T-helper 2 cell (primary cell): ENCODE measurements at places on chromosomes 2 and 18.

DNA sequence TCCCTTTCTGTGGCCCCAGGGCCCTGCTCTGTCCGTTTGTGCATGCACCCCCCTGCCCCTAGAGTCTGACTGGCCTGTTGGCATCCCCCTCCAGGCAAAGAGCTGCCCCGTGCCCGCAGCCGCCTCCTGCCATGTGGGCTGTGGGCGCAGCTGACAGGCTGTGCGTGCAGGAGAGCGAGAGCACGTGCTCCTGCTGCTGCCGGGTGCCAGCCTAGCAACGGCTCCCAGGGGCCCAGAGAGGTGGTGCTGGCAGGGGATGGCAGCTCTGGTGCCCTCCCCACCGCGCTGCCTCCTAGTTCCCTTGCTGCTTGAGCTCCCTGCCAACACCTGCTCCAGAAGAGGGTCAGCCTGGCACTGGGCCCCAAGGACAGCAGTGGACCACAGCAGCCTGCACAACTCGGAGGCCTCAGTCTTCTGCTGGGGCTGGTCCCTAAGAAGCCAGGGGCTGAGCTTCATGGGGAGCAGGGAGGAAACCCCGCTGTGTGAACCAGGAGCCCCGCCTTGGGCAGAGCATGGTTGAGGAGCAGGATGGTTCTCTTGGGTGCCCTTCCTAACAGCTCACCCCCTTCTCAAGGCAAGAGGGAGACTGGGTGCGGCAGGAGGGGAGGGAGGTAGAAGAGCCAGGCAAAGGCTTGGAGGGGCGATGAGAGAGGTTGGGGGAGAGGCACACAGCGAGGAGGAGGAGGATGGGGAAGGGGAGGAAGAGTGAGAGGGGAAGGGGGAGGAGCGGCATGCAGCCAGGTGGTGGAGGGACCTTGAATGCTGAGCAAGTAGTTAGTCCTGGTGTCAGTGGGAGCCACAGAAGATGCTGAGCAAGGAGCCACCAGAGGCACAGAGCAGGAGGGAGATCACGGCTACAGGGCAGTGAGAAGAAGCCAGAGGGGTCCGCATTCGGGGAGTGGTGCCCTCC lies 23.8 kb upstream of the PTMA start:
- DNase-seq, result no peak

DNA sequence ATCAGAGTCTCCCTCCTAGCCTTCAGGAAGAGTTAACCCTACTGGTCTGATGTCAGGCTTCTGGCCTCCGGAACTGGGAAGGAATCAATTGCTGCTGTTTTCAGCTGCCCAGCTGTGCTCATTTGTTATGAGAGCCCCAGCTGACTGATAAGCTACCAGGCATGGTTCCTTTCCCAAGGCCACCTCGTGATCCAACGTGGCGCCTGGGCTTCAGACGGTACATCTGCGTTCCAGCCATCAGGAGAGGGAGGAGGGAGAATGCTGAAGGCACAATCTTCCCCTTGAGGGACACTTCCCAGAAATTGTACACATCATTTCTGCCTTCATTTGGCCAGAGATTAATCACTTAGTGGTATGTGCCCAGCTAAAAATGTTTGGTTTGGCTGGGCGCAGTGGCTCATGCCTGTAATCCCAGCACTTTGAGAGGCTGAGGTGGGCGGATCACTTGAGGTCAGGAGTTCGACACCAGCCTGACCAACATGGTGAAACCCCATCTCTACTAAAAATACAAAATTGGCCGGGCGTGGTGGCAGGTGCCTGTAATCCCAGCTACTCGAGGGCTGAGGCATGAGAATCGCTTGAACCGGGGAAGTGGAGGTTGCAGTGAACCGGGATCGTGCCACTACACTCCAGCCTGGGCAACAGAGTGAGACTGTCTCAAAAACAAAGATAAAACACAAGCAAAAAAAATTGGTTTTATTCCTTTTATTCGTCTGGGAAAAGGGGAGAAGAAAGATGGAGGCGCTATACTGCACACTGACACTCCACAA lies 10.5 kb upstream of the ARMC9 start:
- no peak for DNase-seq

GRCh38 chr2:136139631-136140030 lies 21.7 kb upstream of the CXCR4 start:
- DNase-seq, result no peak

- no peak for DNase-seq
Observed at GRCh38 chr18:62368100-62368499, 43.0 kb downstream of the TNFRSF11A start.

GRCh38 chr2:190379249-190379964 lies 28.7 kb upstream of the MFSD6 start:
- DNase-seq, result no peak

DNA sequence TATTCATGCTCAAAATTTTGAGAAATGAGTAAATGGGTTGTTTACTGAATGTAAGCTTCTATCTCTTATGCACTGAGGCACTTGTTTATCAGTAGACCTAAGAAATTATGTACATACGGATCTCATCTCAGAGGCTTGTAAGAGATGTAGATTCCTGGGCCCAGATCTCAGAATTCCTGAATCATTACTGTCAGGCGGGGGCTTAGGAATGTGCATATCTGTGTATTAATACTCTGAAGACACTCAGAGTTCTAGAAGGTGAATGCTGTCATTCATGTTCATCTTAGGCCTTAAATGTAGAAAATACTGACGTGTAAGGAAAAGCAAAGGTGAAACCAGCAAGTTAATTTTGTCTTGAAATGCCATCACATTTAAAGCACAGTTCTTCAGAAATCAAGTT lies 169.6 kb downstream of the FMNL2 start:
- DNase-seq, result no peak

DNA sequence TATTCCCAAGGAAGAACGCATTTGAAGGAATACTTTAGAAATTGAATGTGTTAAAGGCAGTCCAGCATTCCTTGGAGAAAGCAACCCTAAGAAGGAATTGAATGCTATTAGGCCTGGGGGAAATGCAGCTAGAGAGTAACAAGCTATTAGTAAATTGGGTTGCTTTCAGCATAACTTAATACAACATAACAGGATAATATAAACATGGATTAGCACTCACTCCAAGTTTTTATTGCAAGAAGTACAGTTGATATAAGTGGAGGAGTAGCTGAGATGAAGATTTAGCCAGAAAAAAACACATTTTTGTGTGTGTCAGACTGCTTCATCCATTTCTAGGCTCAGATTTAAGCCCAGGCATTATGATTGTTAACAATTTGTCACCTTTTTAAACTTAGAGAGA lies 314.6 kb downstream of the MEIS1 start:
- no peak for DNase-seq

DNA sequence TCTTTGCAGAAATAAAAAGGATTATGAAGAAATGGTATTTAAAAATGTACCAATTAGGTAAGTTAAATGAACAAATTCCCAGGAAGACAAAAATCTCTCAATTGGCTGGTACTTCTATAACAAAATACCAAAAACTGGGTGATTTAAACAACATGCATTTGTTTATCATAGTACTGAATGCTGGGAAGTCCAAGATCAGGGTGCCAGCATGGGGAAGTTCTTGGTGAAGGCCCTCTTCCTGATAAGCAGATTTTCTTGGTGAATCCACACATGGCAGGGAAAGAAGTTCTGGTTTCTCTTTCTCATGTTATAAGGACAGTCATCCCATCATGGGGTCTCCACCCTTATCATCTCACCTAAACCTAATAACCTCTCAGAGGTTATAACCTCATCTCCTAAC lies 271.6 kb upstream of the SETBP1 start:
- DNase-seq, result no peak

GRCh38 chr18:7980136-7980535 lies 413.0 kb downstream of the PTPRM start:
- no peak for DNase-seq

DNA sequence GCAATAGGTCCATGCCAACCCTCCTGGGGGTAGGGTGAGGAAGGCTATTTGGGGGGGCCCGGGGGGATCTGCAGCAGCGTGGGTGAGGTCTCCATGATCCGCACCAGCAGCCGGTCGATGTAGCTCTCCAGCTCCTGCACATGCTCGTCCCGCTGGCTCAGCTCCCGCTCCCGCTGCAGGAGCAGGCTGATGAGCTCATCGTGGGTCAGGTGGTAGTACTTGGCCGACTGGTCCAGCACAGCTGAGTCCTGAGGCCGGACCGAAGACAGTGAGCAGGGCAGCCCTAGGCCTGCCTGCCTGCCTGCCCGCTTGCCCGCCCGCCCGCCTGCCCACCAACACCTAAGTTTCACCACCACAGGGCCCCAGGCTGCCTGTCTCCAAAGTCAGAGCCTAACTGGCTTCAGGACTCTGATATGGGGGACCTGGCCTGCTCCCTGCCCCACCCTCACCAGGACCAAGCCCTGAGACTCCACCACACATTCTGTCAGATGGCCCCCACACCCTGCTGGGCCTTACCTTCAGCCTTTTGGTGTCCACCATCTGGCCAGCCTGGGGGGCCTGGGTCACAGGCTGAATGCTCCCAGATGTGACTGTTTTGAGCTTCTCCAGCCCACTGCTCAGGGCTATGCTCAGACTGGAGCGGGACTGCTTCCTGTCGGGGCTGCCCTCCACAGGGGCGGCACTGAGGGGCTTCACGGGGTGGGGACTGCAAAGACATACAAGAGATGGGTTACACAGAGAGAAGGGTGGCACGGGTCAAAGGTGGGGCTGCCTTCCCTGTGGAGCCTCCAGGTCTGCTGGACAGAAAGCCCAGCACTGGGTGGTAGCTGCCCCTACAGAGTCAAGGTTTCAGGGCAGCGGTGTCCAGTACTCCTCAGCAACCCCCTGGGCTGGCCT lies 4.2 kb upstream of the SFXN5 start:
- DNase-seq, result no peak

DNA sequence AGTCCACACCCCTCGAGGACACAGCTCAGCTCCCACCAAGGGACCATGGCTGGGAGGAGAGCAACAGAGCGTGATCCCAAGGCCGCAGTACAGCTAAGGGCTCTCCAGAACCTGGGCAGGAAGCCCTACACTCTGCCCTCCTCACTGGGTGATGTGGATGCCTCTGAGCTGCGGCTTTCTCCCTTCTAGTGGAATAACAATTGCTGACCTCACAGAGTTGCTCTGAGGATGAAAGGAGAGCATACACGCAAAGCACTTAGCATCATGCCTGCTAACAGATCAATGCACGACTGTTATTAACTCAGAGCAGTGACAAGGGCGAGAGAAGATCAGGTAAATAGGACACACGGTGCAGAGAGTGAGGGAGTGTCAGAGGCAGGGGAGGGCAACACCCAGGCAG lies 74.2 kb downstream of the ZFP36L2 start:
- DNase-seq, result no peak

- DNase-seq, result peak; percentile 78
Observed at GRCh38 chr2:112749755-112750559, 14.5 kb downstream of the CKAP2L start.

- DNase-seq, result no peak
Observed at GRCh38 chr2:150491943-150492342, 4.5 kb upstream of the RND3 start.

DNA sequence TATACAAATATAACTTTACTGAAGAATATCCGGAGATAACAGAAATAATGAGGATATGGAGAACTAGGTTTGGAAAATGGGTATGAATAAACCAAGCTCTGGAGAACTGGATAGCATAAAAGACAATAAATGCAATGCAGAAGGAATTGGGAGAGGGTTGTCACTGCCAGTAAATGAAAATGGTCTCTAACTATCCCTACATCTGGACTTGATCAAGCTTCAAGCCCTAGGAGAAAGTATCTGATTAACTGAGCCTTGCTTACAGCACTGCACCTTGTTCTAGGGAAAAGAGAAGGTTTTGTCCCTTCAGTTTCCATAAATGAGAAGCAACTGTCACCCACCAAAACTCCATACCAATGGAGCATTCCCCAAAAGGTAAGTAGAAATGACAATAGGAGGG lies 514.6 kb upstream of the ZEB2 start:
- DNase-seq, result no peak

- no peak for DNase-seq
Observed at GRCh38 chr2:201579536-201579935, 63.8 kb downstream of the TMEM237 start.

DNA sequence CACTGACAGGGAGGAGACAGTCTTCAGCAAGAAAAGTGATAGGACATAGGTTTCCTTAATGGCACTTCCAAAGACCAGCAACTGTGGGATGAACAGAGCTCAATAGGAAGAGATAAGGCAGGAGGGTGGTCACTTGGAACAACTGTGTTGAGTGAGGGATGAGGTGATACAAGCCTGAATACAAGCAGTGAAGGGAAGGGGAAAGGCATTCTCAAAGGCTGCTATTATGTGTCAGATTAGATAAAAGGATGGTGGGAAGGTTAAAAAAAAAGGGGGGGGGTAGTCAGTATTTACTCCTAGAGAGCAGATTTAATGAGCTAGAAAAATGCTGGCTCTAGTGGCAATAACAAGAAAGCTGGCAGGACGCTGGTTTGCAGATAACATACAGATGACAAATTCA lies 25.7 kb downstream of the CCBE1 start:
- DNase-seq, result no peak

GRCh38 chr2:55097082-55097460 lies 46.8 kb upstream of the RTN4 start:
- no peak for DNase-seq

GRCh38 chr2:61700464-61700863 lies 153.4 kb downstream of the FAM161A start:
- DNase-seq, result no peak

- no peak for DNase-seq
Observed at GRCh38 chr2:172211512-172211911, 108.8 kb upstream of the DLX2 start.

GRCh38 chr18:7585276-7585670 lies 18.2 kb downstream of the PTPRM start:
- DNase-seq, result no peak

GRCh38 chr2:48045613-48046012 lies 139.3 kb upstream of the FBXO11 start:
- DNase-seq, result no peak

DNA sequence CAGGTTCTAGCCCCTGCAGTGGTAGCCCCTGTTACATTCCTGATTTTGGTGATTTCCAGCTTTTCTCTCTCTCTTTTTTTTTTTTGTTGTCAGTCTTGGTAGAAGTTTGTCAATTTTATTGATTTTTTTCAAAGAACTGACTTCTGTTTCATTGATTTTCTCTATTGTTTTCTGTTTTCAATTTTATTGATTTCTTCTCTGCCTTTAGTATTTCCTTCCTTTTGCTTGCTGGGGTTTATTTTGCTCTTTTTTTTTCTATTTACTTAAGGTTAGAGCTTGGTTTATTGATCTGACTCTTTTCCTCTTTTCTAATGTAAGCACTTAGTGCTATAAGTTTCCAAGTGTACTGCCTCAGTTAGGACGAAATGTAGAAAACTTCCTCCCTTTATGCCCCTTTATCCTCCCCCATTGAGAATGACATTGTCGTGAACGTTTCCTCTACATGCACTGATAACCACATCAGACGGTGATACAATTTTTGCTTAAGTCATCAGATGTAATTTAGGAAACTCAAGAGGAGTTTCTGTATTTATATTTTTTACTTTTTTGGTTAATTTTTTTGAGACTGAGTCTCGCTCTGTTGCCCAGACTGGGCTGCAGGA lies 81.1 kb upstream of the HS6ST1 start:
- DNase-seq, result no peak

DNA sequence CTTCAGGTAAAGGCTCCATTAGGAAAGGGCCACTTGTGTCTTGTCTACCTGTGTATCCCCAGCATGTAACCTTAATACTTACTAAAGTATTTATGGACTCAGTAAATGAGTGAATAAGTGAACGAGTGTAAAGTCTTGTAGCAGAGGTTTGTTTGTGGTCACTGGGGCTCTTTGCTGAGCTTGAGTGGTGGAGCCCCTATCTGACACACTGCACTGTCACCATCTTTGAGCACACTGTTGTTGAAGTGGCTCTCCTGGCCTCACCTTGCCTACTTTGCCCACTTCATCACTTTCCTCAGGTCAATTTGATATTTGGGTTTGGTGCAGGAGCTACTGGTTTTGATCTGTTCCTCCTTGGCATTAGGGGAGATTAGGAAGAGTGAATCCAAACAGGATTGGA lies 39.3 kb upstream of the ZEB2 start:
- DNase-seq, result no peak

GRCh38 chr18:64546451-64546850 lies 397.6 kb upstream of the LINC00305 start:
- DNase-seq, result no peak
